ENCODE measurements at places on chromosomes 1 and 21.

DNA sequence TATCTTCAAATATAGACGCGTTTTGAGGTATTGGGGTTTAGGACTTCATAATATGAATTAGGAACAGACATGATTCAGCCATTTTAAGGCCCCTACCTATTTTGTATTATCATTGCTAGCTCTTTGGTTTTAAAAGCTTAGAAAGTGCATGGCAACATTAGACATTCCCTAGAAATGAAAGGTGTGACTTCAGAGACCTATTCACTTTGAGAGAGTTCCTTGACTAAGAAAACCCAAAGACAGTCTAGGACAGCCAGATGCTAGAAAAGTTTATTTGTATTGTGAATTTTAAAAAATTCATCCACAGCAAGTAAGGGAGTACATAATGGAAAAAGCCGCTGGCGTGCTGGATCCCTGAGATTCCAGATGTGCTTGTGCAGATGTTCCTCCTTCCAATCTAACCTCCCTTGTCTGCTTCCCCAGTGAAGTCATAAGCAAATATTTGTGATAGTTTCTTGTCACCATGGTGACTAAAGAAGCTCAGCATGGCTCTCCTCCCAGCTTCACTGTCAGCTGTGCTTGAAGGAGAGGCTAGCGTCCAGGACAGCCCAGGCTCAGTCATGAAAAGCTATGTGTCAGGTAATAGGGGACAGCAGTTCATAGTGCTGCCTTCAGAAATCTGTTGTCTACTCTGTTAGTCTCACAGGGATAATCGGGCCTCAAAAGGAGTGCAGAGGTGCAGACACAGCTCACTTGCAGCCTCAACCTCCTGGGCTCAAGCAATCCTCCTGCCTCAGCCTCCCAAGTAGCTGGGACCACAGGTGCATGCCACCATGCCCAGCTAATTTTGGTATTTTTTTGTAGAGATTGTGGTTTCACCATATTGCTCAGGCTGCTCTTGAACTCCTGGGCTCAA is 34.8 kb downstream of the KPNA6 start:
- DNase-seq: no peak

DNA sequence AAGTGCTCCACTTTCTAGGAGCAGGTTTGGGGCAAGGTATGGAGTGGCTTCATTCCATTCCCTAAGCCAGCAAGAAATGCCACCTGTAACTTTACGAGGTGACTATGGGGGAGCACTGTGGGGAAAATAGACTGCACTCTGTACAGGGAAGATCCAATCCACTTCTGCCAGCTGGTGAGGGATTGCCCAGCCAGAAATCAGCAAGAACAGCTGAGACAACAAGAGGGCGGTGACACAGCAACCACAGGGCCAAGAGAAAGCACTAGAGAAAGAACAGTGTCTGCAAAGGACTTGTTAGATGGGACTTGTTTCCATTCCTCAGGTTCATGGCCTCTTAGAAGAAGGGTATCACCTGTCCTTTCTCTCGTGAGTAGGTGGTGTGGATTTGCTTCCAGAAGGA is 19.6 kb downstream of the CAPN8 start:
- no peak for DNase-seq

- DNase-seq: no peak
These were observed 7.7 kb downstream of the WNT9A start for GRCh38 chr1:227939791-227940771.

DNA sequence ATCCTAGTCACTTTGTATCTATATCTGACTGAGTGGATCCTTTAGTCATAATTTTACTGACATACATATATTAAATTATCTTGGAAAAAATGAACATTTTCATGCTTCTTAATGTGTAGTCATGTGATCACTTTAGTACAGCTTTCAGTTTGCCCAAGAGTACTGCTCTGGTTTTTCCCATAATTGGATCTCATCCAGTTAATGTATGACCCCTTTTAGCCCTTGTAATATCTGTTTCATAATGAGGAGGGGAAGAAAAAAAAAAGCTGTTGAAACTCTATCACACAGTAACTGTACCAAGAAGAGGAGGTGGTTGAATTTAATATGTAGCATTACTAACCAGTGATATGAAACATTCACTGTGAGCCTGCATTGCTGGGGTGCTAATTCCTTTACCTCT is 328.7 kb downstream of the PTPRC start:
- no peak for DNase-seq

GRCh38 chr1:3247521-3248121 is 178.6 kb downstream of the PRDM16 start:
- no peak for DNase-seq

GRCh38 chr1:109304226-109304920 is 2.4 kb downstream of the MYBPHL start:
- DNase-seq: no peak

GRCh38 chr1:4086085-4086850 is 186.2 kb upstream of the C1orf174 start:
- no peak for DNase-seq

DNA sequence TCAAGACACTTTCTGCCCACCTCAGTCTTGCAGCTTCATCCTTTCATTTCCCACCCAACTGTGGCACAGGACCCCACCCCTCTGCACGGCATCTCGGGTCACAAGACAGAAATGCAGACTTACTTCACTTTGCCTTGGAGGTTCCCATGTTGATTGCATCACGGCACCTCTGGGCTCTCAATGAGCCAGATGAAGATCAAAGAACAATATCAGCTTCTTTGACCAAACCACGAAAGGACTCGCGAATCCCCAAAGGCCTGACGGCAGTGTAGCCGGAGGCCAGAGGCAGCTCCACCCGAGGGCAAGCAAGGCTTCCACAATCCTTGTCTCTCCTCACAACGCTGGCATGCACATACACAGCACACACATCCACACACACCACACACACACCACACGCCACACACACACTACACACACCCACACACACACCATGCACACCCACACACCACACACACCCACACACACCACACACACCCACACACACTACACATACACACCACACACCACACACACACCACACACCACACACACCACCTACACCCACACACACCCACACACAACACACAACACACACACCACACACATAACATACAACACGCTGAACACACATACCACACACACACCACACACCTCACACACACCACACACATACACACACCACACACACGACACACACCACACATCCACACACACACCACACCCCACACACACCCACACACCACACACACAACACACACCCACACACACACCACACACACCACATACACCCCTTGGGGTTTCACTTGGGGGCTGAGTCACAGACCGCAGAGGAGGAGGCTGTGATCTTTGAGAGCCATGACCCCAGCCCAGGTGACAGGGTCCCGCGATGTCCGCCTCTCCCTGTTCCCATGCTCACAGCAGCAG is 35.8 kb downstream of the UBASH3A start:
- DNase-seq: no peak

- DNase-seq: no peak
These were observed 200.6 kb downstream of the SMYD3 start for GRCh38 chr1:246306415-246307037.

GRCh38 chr21:29176471-29177120 is 46.2 kb downstream of the MAP3K7CL start:
- DNase-seq: no peak

GRCh38 chr1:202852163-202852904 is 36.6 kb downstream of the RABIF start:
- no peak for DNase-seq

GRCh38 chr1:158806916-158807536 is 24.1 kb upstream of the MNDA start:
- no peak for DNase-seq

DNA sequence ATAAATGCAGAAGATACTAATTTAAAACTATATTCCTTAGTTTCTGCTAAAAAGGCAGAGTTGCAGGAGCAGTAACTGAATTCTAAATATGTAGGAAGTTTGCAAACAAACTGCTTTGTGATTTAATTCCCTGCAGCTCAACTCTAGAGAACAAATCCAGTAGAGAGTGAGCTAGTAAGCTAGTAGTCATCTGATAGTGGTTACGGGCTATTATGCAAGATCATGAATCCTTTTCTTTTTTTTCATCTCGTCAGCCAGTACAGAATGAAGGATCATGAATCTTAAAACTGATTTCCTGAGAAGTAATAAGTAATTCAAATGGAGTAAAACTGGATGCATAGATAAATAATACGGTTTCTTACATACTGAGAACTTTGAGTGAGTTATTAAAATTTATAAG is 3.3 kb downstream of the DPH5 start:
- DNase-seq: no peak

GRCh38 chr1:10217748-10218441 is 7.5 kb downstream of the KIF1B start:
- peak; percentile 13 for DNase-seq

DNA sequence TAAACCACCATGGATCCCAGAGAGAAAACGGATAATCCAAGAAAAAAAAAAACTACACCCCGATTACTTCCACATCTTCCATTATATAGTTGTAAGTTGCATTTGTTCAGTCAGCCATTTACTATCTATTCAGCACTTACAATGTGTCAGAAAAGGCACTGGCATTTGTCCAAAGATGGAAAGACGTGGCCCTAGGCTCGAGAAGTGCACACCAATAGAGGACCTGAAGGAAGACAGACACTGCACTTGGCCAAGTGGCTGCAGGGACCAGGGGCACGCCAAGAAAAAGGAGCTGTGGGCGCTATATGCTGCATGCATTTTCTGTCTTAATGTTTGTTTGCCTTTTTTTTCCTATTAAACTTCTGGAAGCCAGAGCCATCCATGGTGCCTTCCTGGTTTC is 45.2 kb upstream of the LYST start:
- no peak for DNase-seq

DNA sequence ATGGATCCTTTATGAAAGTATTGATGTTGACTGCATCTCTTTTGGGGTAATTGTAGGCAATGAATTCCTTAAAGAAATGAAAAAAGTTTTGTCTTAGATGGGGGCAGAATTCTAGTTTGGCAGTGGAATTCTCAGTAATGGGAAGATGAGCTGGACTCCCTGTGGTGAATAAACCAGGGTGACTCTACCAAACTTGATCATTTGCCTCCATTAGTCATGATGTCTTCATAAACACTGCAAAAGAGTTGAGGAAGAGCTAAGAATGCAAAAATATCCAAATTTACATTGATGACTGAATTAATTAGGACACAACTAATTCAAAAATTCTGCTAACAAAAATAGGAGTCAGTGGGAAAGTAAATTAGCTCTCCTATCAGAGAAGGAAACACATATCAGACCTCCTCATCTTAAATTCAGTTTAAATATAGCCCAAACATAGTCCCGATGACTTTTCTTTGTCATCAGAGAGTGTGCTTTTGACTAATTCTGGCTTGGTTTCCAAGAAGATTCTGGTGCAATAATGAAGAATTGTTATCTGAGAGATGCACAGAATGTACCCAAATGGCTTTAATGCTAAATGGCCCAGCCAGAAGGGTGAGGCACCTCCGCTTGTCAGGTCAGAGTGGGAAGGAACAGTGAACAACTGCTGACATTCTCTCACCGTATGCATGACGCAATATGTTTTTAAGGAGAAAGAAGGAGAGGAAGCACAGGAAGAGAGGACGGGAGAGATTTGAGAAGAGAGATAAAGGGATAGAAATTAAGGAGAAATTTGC is 525.1 kb downstream of the LMO4 start:
- DNase-seq: no peak

DNA sequence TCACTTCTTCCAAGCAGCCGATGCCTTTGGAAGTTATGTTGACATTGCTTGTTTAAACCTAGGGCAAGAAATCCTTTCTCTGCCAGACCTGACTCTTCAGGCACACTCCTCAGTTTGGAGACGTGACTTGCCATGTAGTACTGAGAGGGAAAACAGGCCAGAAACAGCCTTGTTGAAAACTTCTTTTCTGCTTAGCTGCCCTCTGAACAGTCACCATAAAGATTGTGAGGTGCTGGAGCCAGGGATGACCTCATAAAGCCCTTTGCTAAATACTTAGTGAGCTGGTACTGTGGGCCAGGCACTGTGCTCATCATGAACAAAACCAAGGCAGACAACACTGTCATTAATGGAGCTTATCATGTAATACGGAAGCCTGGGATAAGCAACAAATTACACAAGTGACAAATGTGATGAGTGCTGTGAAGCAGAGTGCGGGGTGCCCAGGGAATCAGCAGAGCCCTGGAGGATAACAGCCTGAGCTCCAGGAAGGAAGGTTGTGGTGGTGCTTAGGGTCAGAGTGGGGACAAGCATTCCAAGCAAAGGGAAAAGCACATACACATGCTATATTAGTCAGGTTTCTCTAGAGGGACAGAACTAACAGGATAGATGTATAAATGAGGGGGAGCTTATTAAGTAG is 42.4 kb downstream of the MTARC1 start:
- no peak for DNase-seq

DNA sequence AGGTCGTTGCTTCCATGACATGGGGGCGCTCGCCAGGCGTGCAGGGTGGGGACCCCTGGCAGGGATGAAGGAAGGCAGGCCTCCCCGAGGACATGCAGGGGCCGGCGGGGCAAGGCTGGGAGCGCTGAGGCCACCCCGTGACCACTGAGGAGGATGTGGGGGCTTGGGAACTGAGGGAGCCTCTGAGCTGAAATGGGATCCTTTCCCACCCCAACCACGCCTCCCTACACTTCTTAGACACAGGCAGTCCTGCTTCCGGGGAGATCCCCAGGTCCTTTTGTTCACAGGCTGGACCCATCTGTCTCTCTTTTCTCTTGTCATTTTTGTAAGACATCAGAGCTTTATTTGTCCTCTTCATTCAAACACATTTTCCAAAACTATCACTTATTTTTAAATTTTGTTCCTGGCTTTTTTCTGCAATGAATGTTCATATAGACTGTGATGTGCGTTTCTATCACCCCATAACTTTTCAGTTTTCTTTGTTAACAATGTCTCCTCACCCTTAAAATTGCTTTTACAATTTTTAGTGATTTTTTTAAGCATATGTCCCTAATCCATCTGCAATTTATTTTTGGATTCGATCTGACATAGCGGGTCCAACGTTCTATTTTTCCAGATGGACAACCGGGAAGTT is 156.7 kb upstream of the BACE2 start:
- DNase-seq: no peak

GRCh38 chr1:231604276-231604621 is 22.3 kb upstream of the DISC1 start:
- no peak for DNase-seq

- DNase-seq: no peak
These were observed 6.5 kb downstream of the KCNN3 start for GRCh38 chr1:154863315-154864174.

DNA sequence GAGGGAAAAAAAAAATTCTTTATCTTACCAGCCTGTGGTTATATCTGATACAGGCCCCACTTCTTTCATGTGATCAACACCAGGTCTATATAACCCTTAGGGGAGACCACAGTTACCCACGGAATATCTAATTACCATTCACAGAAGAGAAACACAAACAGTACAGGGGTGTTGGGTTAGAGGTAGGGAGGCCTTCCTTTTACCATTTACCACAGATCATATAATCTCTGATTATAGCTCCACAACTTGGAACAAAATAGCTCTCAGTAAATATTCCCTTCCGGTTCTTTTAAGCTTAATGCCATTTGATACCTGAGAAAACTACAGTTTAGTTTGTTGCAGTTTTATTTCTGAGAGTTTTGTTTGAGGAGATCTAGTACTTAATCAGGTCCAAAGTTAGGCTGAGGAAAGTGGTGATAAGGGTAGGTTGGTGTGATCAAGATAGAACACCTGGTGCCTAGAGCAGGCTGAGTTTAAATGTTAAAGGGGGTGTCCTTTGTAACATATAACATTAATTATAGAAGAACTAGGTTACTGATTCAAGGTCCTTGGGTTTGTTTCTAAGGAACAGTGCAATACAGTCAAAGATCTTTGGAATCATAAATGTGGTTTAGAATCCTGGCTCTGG is 14.1 kb downstream of the EPB41 start:
- DNase-seq: no peak

- no peak for DNase-seq
These were observed 14.7 kb downstream of the TMEM81 start for GRCh38 chr1:205069371-205070125.
